ENCODE measurements at places on chromosomes 5 and 9.

DNA sequence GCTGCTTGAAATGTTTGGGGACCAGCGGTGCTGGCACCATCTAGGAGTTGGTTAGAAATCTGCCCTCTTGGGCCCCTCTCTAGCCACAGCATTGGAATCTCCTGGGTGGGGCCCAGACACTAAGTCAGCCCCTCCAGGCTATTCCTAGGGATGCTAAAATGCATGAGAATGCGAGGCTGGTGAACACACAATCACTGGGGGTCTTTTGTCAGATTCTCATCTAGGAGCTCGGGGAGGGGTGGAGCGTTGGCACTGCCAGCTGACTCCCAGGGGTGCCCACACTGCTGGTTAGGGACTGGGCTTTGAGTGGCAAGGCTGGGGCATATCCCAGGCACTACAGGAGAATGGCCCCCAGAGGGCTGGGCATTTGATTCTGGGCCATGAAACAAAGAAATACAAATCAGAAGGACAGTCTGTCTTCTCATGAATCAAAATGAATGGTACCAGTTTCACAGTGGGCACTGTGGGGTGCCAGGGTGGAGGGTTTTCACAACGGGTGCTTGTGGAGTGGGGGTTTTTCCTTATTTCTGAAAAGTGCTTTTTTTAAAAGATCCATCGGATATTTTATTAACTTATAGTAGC lies 127.8 kb upstream of the RAPGEF1 start:
- no peak for DNase-seq

- no peak for DNase-seq
Observed at GRCh38 chr5:78397831-78398230, 37.4 kb downstream of the SCAMP1 start.

- DNase-seq, result no peak
Observed at GRCh38 chr9:4259489-4259888, 40.4 kb downstream of the GLIS3 start.

DNA sequence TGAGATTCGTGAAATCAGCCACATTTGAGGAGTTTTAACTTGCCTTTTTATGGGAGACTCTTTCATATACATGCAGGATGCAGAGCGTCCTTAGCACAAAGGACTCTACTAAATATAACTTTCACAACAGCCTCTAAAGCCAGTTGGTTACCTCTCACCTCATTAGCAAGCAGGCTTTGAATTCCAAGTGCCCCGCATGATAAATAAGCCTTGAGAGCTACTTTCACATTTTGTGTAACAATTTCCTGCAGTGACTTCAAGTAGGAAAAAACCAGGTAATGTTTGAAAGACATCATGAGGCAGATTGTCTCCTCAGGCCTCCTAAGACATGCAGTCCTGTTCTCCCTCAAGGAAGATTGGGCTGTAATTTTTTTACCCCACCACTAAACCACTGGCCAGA lies 50.5 kb downstream of the RALGPS1 start:
- DNase-seq, result no peak

- no peak for DNase-seq
Observed at GRCh38 chr9:132461281-132461896, 51.4 kb downstream of the CFAP77 start.

GRCh38 chr9:109467936-109468335 lies 30.2 kb downstream of the PTPN3 start:
- DNase-seq, result peak; percentile 75

- no peak for DNase-seq
Observed at GRCh38 chr9:13705918-13706317, 426.4 kb upstream of the MPDZ start.

- no peak for DNase-seq
Observed at GRCh38 chr9:105281272-105281671, 36.8 kb downstream of the SLC44A1 start.

DNA sequence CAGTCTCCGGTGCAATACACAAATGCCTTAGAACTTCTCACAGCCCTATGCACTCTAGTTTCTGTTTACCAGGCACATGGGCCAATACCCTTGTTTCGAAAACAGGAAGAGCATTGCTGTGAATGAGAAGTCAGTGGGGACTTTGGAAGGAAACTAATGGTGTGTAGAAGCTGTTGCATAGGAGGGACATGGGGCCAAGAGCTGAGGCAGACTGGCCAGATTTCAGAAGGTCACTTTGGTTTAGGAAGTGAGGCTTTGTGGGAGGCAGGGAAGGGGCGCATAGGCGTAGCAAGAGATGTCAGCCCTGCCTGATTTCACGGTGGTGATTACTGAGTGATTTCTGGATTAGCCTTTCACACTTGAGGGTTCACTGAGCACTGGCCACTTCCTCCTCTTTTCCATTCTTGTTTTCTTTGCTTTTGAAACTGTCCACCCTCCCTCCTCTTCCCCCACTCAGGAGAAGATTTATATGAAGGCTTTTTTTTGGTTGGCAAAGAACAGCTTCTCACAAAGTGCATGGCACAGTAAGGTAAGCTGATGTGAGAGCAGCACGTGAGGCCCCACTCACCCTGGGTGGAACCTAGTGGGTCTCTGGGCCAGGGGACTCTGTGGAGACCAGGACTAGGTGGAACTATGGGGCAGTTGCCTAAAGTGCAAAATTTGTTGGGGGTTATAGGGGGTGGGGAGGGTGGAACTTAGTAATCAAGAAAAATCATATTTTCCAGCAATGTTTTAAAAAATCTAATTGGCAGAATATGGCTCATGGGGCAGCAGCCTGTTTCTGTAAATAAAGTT lies 6.1 kb upstream of the TMEM252 start:
- DNase-seq, result peak; percentile 69

DNA sequence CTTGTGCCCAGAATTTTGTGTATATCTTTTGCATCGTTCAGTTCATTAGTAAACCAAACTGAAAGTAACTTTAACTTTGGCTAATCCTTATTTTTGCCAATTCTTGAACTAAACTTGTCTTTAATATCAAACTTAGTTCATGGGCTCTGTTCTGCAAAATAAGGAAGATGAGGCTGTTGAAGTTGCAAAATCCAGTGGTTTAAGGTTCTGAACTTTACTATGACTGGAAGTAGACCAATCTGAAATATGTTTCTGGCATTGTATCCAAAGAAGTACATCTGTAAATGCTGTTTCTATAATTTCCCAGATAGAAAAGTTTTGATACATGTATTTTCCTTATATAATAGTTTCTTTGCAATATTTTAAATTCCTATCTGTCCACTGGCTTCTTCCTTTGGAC lies 238.1 kb downstream of the CETN3 start:
- peak; percentile 10 for DNase-seq

GRCh38 chr5:51731421-51732029 lies 348.3 kb downstream of the ISL1 start:
- no peak for DNase-seq

DNA sequence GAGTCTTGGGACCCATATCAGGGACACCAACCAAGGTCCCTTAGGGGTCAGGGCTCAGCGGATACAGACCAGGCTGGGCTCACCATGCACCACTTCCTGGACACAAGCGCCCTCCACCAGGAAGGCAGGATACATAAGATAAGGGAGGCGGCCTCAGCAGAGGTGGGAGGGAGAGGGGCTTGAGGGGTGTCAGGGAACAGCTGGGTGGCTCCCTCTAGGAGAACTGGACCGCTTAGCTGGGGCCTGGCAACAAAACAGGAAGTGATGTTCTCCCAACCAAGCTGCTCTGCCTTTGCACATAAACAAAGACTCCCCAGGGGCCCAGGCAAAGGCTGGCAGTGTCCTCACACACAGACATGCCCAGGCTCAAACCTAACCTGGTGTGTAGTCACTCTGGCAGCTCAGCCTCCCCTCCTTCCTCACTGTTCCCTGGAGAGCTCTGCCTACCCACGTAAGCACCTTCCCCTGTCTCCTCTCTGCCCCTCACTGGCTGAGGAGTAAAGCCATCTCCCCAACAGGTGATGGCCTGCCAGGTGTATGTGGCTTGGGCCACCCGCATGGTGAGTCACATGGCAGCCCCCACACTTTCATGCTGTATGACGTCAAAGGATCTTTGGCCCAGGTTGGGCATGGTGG lies 5.8 kb upstream of the BICD2 start:
- peak; percentile 89 for DNase-seq

All from hematopoietic multipotent progenitor cell treated with erythropoietin and hydrocortisone succinate and interleukin-3 and kit ligand, for 4 days (in vitro differentiated cells).